ENCODE measurements at places on chromosomes 12 and 14.

DNA sequence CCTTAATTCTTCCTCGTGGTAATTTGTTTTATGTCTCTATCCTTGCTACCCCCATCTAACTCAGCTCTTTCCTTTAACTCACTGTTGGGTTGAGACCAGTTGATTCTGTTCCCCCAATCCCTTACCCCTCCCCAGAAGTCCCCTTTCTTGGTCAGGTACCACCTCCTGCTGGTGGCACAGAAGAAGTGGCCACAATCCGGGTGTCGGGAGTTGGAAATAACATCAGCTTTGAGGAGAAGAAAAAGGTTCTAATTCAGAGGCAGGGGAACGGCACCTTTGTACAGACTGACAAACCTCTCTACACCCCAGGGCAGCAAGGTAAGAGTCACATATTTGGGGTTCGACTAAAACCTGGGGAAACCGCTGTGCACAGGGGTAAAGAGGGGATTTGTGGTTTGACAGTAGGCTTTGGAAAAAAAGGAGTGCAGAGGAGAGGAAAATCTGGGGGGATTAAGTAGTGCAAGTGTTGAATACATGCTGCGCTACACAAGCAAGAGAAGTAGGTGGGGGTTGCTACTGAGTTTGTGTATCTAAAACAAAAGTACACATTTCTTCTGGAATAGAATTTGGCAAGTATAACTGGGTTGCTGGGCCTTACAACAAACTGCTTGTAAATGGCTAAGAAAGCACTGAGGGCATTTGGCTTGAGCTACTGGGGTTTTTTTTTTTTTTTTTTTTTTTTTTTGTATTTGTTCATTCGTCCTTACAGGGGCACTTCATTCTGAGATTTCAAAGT is 1.3 kb downstream of the A2ML1 start:
- no peak for DNase-seq

- DNase-seq = no peak
Measured at GRCh38 chr14:88632512-88632911, 69.7 kb downstream of the ZC3H14 start.

DNA sequence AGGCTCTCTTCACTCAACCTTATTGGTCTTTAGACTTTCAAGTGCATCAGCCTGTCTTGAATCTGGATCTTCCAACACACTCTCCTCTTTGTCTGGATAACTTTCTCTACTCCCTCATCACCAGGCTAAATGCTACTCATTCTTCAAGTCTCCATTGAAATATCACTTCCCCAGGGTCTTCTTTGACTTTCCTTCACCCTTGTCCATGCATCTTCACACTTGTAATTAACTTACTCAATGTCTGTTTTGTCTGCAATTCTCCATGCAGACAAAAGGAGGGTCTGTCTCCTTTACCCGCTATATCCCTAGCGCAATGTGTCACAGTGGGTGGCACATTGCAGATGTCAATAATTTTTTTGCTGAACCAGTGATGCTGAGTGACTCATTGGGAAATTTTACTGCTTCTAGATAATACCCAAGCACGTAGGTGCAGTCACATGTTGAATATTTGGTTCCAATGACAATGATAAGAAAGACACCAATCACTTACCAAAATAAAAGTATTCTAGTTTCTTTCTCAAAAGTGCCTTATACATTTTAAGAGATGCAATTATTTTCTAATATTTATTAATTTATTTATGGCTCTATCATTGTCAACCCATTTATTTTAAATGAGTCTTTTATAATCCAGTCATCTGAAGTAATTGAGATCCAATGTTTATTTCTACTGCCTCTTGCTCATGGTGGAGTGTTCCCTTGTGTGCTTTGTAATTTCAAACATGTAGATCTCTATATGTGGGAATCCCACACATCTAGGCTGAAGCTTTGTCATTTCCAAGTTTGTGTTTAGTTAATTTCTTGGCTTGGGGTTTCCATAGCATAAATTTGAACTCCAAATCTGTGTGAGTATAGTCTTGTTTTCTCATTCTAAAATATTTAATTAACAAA is 21.7 kb upstream of the RFC5 start:
- DNase-seq = no peak

DNA sequence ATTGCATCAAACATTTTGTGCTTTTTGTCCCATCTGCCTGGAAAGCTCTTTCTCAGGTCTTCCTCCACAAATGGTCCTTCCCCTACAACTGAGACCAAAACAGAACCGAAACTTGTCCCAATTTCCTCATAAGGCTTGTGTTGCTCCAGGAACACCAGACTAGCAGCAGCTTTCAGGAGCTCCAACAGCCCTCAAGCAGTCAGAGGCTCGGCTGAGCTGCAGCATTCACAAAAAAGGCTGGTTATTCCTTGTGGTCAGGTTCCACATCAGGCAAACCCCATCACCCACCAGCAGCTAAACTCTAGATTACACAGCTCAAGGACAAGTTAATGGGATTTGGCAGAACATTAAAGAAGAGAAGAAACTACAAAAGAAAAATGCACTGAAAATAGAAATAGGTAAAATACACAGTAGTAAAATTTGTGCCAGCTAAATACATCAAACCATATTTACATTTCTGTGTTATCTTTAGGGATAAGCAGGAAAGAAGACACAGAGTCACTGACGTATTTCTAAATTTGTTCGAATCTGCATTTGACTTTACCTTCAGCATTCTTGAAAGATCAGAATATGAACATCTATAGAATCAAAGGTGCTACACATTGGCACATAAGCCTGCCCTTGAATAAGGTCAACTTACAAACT is 141.2 kb downstream of the STXBP6 start:
- no peak for DNase-seq

DNA sequence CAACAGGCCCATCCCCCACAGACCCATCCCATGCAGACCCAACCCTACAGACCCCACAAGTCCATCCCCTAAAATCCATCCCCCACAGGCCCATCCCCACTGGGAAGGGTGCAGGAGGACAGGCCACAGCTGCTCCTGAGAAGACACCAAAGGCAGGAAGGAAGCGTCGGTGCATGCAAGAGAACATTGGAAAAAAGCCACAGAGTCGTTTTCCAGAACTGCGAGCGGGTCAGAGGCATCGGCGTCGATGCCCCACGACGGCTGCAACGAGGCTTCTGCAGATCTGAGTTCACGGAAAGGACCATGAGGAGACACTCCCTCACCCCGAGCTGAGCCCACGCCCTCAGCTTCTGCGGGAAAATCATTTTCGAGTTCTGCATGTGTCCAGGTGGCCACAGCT is 59.6 kb upstream of the GALNT9 start:
- DNase-seq = no peak

- DNase-seq = no peak
Measured at GRCh38 chr12:41467591-41468325, 279.6 kb downstream of the PDZRN4 start.

GRCh38 chr12:72777806-72778205 is 505.6 kb downstream of the TRHDE start:
- DNase-seq = no peak

- no peak for DNase-seq
Measured at GRCh38 chr12:19778172-19778571, 338.9 kb downstream of the AEBP2 start.

GRCh38 chr14:31110872-31111271 is 84.7 kb upstream of the STRN3 start:
- no peak for DNase-seq

- no peak for DNase-seq
Measured at GRCh38 chr12:14261096-14261495, 104.4 kb upstream of the ATF7IP start.

GRCh38 chr12:98110536-98110935 is 404.9 kb upstream of the TMPO start:
- DNase-seq = no peak

DNA sequence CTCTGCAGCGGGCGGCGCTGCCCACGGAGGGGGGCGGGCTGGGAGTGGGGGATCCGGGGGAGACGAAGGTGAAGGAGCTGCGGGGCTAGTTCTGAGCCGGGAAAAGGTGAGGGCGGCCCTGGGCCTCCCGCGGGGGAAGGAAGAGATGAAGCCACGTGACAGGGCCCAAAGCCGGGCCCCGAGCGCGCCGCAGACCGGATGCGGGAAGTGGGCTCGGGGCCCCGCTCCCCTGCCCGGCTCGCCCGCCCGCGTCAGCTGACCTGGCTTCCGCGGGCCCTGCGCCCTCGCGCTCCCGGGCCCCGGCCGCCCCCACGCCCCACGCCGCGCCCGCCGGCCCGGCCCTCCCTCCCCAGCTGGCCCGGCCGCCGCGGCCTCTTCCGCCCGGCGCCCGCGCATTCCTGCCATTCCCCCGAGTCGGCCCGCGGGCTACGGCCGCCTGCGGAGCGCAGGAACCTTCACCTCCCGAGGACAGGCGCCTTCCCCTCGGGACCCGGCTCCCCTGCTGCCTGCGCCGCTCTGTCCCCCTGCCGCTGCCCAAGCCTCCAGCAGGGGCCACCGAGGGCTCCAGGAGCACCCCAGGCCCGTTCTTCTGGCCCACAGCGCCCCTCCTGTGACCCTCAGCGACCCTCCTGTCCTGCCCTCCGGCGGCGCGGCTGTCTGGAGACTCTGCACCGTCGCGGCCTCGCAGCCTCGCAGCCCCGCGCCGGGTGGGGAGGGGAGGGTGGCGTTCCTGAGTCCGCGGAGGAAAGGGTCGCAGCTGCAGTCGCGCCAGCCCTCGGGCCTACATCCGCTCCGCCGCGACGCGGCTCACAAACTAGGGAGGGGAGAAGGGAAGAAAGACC is 20.4 kb downstream of the NINJ2 start:
- peak; percentile 34 for DNase-seq

- DNase-seq = no peak
Measured at GRCh38 chr12:12715459-12716150, 1.6 kb upstream of the CDKN1B start.

GRCh38 chr14:63045612-63046320 is 508 bp upstream of the KCNH5 start:
- DNase-seq = peak; percentile 78

DNA sequence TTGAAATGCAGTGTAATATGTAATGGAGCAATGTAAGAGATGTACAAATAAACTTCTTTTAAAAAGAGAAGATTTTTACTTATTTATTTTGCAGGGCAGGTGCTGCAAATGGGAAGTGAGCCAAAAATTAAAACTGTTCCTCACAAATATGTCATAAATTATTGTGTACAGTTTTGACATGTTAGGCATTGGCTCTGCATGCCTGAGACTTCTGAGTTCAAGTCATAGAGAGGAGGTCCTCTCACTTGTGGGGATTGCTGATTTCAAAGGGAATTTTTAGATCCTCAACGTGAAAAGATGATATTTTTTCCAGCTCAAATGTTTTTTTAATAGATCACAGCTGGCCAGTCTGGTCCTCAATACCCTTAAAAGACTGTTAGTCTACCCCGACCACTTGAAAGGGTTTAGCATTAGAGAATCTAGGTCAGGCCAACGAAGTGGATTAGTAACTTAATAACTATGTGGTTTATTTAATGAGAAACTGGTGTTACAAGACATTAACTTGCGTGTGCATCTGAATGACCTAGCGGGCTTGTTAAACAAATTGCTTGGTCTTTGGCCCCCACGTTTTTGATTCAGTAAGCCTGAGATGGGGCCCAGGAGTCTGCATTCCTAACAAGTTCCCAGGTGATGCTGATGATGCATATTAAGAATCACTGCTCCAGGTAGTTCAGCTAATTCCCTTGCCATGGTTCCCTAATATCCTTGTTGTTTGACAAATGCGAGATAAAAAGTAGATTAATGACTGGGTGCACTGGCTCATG is 30.9 kb upstream of the WDR89 start:
- DNase-seq = no peak

DNA sequence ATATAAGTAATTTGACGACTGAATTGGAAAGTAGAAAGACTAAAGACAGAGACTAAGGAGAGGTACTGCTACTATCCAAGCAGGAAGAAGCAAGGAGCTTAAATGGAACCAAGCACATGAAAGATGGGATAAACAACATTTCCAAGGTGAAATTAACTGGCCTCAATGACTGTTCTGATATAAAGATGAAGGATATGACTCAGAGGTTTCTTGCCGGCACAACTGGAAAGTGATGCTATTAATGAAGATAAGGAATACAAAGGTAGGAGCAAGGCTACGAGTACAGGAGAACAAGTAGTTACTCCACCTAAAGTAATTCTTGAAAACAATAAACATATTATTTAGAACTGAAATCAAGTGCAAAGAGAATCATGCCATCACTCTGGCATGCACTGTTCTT is 6.4 kb downstream of the SNX6 start:
- DNase-seq = no peak

DNA sequence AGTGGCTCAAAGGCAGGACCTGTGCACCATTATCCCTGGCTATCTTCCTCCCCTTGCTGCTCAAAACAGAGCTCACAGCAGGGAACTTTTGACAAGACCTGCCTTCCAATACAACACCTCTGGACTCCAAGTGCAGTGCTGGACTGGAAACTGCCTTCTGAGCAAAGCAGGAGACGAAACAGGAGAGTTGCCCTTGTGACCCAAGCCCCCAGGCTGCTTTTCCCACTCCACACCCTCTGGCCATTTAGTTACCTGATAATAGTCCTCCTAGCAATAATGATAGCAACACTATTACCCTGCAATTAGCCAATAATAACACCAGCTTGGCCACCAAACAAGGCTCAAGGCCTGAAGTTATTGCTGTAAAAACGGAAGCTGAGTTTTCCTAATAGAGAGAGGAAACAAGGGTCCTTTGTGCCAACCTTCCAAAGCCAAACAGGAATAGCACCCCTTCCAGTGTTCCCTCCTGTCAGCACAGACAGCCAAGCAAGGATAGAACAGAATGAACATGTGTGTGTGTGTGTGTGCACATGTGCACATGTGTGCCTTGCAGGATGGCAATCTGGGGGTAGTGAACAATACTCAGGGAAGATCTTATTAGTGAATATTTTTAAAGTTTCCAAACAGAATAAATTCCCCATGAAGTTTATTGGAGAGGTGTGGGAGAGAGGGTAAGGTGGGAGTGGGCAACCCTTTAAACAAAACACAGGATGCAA is 9.2 kb upstream of the KRT73 start:
- no peak for DNase-seq

GRCh38 chr14:105203057-105203531 is 22.0 kb upstream of the NUDT14 start:
- peak; percentile 62 for DNase-seq

- DNase-seq = no peak
Measured at GRCh38 chr12:126772171-126772864, 1494.7 kb upstream of the TMEM132C start.

- no peak for DNase-seq
Measured at GRCh38 chr14:104678901-104679705, 10.3 kb upstream of the INF2 start.

GRCh38 chr12:107560899-107561285 is 124.7 kb upstream of the PWP1 start:
- DNase-seq = no peak

- DNase-seq = peak; percentile 76
Measured at GRCh38 chr12:57744194-57744776, 554 bp upstream of the TSPAN31 start.

DNA sequence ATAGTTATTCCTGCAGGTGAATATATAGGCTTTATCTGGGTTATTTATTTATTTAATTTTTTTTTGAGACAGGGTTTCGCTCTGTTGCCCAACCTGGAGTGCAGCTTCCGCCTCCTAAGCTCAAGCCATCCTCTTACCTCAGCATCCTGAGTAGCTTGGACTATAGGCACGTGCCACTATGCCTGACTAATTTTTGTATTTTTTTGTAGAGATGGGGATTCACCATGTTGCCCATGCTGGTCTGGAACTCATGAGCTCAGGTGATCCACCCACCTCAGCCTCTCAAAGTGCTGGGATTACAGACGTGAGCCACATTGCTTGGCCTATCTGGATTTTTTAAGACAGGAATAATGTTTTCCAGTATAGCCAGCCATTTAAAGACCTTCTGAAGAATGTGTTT is 2.0 kb downstream of the RAN start:
- DNase-seq = no peak
